ENCODE measurements at places on chromosomes 13 and 19.

DNA sequence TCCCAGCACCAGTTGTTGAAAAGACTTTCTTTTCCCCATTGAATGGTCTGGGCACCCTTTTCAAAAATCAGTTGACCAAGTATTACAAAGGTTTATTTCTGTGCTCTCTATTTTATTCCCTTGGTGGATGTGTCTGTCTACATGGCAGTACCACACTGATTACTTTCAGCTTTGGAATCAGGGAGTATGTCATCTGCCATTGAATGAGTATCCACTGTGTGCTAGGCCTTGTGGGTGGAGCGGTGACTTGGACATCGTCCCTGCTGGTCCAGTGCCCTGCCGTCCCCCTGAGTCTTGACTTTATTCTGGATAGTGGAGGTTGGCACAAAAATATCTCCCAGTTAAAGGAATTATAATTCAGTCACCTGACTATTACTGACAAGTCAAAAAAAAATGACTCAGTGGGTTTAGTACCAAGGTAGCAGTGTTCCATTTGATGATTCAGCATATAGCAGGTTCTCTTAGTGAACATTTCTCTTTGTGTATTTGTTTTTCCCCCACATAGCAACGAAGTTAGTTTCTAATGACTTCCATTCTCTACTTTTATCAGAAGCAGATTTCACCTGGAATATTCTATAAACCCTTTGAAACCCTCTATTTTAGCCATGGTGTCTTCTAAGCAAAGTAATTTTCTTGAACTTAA lies 3.9 kb downstream of the UPF3A start:
- no peak for DNase-seq

DNA sequence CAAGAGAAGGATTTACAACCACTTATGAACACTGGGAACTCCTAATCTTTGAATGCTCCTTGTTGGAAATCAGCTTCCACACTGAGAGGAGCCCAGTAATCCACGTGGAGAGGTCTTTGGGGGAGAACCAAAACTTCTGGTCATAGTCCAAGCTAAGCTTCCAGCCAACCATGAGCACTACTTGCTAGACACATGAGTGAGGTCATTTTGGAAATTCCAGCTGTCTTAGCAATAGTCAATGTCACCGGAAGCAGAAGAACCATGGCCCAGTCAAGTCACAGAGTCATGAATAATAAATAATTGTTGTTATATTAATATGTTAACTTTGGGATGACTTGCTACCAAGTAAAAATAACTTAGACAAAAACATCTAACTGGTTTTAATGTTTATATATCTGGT lies 324.9 kb upstream of the SGCG start:
- no peak for DNase-seq

DNA sequence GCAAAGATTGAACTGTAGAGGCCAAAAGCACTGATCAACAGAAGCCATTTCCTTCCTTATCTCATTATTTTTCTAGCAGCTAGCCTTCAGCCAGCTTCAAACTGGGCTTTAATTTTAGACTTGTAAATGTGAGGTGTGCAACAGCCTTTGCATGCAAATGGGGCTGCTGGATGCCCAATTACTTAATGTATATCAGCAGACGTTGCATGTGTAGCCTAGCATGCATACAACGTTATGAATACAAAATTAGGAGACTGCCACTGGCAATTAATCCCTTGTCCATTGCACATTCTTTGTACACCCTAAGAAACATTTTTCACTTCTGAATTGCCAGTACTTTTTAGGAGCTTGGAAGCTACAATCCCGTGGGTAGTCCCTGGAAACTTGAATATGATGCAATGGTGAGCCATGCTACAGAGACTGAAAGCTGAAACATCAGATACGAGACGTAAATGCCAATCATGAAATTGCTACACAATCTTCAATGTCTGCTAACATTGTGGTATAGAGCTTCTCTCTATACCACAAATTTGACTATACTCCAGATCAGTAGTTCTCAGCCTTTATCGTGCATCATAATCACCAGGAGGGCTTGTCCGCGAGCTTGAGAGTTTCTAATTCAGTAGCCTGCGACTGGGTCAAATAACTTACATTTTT lies 20.2 kb downstream of the EPSTI1 start:
- DNase-seq = no peak

- peak; percentile 17 for DNase-seq
Measured at GRCh38 chr13:29771247-29771646, 79.2 kb downstream of the UBL3 start.

- DNase-seq = no peak
Measured at GRCh38 chr13:49597043-49597641, 11.8 kb upstream of the RCBTB1 start.

DNA sequence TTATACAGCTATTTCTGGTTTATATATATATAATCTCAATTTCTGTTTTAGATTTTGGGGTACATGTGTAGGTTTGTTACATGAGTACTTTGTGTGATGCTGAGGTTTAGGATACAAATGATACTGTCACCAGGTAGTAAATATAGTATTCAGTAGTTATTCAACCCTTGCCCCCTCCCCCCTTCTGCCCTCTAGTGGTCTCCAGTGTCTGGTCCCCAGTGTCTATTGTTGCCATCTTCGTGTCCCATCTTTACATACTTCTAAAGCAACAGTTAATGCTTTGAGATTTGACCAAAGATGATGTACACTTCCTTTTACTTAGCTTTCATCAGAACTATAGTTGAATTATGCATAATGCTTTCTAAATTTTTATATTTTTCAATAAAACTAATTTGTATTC lies 1623.4 kb upstream of the PRR20A start:
- no peak for DNase-seq

DNA sequence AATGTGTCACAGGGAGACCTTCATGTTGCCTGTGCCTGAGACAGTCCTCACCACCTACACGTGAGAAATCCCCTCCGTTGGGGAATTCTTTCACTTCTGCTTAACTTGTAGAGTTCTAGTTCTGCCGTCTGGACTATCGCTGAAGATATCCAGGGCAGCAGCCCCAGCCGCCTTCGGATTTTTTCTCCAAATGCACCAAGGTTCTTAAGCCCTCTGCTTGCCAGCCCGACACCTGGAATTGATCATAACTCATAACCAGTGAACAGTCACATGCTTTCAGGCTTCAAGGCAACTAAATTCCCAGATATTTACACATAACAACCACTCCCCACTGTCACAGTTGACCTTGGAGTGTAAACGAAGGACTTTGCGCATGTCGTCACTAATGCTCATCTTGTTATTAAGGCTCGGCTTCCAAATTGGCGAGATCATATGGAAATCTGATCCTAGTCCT lies 114.4 kb downstream of the RAB20 start:
- DNase-seq = no peak

DNA sequence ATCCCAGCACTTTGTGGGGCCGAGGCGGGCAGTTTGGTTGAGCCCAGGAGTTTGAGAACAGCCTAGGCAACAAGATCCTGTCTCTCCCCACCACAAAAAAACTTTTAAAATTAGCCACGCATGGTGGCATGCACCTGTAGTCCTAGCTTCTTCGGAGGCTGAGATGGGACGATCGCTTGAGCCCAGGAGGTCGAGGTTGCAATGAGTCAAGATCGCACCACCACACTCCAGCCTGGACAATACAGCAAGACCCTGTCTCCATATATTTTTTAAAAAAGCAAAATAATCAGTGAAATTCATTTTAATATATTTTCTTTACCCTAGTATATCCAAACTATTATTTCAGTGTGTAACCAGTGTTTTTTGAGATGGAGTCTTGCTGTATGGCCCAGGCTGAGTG lies 8.2 kb downstream of the AP2A1 start:
- no peak for DNase-seq

DNA sequence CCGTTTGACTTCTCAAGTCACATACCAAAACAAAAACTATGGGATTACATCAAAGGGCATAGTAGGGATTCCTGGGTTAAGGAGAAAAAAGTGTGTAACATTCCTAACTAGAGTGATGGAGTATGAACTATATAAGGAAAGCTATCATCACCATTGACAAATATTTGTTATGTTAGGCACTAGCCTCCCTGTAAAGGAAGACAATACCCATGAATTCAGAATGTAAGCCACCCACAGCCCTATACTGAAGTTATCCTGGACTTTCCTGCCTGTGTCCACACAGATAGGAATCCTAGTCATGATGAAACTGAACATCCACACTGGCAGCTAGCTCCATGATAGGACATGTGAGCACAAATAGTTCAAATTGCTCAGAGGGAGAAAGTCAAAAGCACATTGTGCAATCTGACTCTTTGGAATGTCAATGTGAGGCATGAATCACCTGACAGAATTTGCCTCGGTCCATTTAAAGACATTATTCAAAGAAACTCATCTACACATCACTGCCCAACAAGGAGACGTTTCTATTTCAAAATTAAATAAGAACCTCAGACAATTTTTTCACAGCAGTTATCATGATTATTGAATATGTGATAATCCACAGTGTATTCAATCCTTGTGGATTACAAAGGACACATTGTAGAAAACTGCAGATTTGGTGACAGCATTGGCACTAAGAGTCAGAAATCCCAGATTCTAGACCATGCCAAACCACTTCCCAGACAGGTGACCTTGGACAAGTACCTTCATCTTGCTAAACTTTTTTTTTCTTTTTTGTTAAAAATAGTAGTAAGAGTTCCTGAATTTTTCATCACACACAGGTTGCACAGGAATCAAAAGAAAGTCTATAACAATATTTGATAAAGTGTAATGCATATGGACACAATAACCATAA lies 529.3 kb downstream of the IRS2 start:
- peak; percentile 59 for DNase-seq
